ENCODE measurements at places on chromosomes 12 and 14.

GRCh38 chr12:113207613-113208040 lies 13.6 kb upstream of the TPCN1 start:
- no peak for DNase-seq

DNA sequence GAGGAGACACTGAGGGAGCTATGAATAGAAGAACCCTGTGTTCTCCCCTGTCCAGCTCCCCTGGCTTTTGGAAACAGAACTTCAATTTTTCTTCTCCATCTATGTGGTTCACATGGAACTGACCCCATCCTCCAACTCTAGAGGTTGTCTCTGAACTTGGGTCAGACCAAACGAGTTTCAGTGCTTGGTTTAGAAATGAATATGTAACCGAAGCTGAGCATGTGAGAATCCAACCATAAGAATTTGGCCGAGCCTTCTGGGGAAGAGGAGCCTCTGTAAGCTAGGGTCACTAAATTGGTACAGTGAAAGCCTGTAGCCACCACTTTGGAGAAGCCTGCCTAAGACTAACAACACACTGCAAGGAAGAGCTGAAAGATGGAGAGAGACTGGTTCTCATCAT lies 464.4 kb downstream of the ZFP36L1 start:
- no peak for DNase-seq

- DNase-seq = no peak
Measured at GRCh38 chr14:99774556-99775307, 18.5 kb upstream of the EML1 start.

GRCh38 chr14:100076133-100076532 lies 10.9 kb downstream of the EVL start:
- DNase-seq = no peak

DNA sequence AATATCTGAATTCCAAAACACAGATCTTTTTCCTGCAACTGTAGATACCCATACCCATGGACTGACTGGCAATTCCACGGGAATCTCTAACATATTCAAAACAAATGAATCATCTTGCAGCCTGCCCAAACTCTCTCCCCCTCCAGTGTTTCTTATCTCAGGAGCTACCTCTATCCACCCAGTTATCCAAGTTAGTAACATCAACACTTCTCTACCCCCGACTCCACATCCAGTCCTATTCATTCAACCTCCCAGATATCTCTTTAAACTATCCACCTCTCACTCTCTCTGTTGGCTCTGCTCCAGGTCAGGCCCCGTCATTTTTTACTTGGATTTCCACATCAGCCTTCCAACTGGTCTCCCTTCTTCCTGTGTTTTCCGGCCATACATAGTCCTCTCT lies 6.7 kb upstream of the KCNH5 start:
- no peak for DNase-seq

- no peak for DNase-seq
Measured at GRCh38 chr12:83083616-83084015, 396.9 kb downstream of the TMTC2 start.
